ENCODE measurements at places on chromosomes 1 and 21.

DNA sequence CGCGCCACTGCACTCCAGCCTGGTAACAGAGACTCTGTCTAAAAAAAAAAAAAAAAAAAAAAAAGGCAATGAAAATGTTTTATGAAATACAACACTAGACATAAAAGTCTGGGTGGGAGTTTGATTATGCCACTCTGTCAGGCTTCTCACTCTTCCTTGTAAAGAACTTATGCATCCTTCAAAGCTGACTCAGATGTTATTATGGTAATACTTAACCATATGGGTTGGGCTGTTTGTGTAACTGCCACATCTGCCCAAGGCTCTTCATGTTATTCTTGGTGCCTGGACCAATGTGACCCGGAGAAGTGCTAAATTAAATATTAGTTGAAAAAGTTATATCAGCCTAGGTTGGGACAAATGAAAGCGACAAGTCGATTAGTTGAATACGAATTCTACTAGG is 23.8 kb downstream of the FAM89A start:
- no peak for DNase-seq

DNA sequence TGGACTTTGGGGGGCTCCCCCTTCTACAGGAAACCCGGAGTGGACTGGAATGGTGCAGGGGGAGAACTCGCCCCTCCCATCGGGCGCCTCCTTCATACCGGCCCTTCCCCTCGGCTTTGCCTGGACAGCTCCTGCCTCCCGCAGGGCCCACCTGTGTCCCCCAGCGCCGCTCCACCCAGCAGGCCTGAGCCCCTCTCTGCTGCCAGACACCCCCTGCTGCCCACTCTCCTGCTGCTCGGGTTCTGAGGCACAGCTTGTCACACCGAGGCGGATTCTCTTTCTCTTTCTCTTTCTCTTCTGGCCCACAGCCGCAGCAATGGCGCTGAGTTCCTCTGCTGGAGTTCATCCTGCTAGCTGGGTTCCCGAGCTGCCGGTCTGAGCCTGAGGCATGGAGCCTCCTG is at the start of gene TNFRSF14:
Gene TNFRSF14 (plus strand): TSS at position 95 of the 401 bp plus-strand sequence. CDS start 294 bp downstream, at position 389.
- DNase-seq = no peak

GRCh38 chr1:184296466-184297243 is 90.2 kb upstream of the C1orf21 start:
- no peak for DNase-seq

GRCh38 chr1:39637361-39637760 is 2.1 kb downstream of the HEYL start:
- DNase-seq = no peak

DNA sequence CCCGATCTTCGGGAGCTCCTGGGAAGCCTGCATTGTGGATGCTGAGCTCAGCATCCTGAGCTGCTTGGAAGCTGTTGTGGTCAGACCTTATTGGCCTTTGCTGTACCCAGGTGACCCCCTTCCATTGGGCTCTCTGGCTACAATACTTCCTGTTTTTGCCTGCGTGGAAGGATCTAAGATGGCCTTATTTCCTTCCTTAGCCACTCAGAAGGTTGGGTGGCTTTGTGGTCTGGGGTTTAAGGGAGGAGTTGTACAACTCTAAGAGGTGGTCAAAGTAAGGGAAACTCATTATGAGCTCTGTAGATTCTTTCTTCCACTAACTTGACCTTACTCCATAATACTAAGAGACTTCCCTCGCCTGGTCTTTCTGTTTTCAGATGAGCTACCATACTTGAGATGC is 17.7 kb downstream of the PFKFB2 start:
- DNase-seq = no peak

DNA sequence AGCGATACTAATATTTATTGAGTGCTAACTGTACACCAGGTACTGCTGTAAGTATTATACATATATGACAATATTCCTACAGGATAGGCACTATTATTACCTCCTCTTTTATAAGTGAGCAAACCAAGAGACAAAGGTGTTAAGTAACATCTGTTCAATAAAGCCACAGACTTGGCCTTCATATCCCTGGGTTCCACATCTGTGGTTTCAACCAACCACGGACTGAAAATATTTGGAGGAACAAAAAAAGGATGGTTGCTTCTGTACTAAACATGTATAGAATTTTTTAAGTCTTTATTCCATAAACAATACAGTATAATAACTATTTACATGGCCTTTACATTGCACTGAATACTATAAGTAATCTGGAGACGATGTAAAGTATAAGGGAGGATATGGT is 95.1 kb downstream of the RERE start:
- DNase-seq = no peak
